ENCODE measurements at places on chromosomes 11 and 22.

DNA sequence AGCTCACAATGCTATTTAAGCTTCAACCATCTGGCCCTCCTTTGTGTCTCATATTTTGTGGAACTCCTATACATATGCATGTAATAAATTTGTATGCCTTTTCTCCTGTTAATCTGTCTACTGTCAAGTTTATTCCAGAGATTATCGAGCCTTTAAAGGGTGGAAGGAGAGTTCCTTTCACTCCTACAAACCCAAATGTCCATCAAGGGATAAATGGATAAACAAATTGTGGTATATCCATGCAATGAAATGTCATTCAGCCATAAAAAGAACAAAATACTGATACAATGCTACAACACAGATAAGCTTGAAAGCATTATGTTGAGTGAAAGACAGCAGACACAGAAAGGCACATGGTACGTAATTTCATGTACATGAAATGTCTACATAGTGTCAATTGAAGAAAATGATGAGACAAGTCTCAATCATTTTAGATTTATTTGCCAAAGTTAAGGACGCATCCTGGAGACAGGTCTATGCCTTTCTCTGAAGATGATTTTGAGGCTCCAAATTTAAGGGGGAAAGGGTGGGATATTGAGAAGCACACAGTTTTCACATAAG is 17.7 kb upstream of the FEZ1 start:
- no peak for DNase-seq

GRCh38 chr11:105051559-105051958 is 6.4 kb upstream of the CARD16 start:
- no peak for DNase-seq

- DNase-seq, result no peak
Observed at GRCh38 chr11:110081462-110082376, 11.5 kb upstream of the ZC3H12C start.

DNA sequence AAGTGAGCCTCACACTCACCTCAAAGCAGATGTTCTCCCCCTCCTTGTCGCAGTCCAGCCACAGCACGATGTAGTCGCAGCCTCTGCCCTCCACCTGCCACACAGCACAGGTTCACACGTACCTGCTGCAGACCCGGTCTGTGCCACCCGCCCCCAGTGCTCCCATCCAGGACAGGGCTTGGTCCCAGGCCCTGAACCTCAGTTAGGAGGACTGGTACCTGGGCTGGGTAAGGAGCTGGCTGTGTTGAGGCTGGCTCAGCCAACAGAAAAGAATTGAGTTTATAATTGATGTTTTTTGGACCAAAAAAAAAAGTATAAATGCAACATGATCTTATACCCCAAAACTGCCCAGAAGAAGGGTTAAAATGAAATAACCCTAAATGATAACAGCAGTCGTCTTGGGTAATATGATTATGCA is 10.7 kb downstream of the TOP3B start:
- no peak for DNase-seq

DNA sequence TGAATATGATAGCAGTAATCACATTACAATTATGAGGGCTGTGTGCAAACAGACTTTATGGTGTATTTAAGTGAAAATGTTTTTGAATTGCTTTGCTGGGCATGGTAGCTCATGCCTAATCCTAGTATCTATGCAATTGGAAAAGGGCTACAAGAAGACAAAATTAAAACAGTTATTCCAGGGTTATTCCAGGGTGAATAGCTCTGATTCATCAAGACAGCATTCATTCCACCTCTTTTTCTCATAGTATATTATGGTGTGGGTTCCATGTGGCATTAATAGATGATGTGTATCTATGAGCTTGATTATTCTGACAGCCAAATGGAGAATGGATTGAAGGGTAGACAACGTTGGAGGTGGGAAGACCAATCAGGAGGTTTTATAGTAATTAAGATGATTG is 12.1 kb upstream of the SIDT2 start:
- no peak for DNase-seq

DNA sequence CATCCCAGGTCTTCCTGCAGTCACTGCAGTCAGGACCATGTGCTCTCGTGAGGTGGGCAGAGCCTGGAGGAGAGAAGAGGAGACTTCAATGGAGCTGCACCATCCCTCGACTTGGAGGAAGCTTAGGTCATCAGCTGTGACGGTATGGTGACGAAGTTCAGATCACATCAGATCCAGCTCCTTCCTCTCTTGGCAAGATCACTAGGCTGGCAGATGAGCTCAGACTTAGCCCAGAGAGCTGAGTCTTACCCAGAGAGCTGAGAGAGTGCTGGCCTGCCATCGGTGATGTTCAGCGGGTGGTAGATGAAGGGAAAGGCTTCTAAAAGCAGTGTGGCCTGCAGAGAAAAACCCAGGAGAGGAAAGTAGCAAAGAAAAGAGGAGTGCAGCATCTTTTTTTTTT is 1.8 kb upstream of the SLC15A3 start:
- no peak for DNase-seq

- DNase-seq, result no peak
Observed at GRCh38 chr22:49916831-49917230, 1.4 kb downstream of the ALG12 start.

GRCh38 chr11:104529906-104530305 is 366.0 kb upstream of the PDGFD start:
- DNase-seq, result no peak

GRCh38 chr11:2917842-2918490 is 11.3 kb downstream of the PHLDA2 start:
- DNase-seq, result no peak

- no peak for DNase-seq
Observed at GRCh38 chr11:29578806-29579205, 438.0 kb downstream of the KCNA4 start.

GRCh38 chr11:48002561-48002960 is 22.2 kb downstream of the PTPRJ start:
- DNase-seq, result no peak

- DNase-seq, result no peak
Observed at GRCh38 chr11:3631331-3631730, 10.5 kb downstream of the ART5 start.

DNA sequence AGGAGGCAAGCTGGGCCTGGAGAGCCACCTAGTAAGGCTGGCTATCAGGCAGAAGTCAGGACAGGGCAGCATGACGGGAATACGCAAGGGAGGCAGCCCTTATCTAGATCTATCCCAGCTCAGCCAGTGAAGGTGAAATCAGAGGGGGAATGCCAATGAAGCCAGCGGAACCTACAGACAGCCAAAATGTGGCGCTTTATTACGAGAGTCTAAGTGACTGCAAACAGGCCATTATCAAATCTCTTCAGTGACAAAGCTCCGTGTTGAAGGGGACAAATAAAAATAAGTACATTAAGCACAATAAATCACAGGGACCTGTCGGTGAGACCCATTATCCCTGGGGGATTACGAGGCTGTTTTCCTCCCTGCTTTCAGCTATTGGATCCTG is 22.8 kb downstream of the LARGE1 start:
- DNase-seq, result no peak

DNA sequence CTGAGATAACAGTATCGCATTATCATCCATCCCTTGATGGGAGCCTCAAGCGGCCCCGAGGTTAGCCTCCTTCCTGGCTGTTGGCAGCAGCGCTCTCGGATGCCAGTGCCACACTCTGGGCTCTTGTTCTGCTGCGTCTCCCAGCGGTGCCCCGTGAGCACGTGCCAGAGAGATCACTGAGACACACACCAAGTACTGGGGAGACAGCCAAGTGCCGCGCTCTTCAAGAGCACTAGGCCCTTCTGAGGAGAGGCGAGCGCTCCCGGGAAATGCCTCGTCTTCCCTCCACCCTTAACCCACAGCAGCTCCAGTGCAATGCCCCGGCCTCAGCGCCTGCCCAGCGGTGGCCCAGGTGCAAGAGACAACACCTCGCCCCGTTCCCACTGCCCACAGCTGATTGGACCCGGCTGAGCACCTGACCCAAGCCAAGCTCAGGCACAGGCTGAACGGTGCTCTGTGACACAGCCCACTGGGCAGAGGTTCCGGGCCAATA is 248.3 kb upstream of the NARS2 start:
- no peak for DNase-seq

DNA sequence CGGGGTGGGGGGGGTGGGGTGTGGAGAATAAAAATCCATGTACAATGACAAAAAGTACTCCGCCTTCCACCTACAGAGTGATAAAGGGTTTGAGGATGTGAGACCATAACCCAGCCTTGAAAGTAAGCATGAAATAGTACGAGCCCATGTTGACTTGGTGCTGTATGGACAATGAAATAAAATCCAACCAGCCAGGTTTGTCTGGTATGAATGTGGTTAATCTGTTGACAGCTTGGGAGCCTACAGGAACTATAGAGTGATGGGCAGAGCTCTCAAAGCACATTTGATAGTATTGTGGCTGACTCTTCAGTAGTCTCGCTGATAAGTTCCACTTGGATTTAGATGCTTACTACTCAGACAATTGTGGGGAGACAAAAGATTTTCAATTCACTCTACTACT is 48.8 kb upstream of the CD44 start:
- no peak for DNase-seq

DNA sequence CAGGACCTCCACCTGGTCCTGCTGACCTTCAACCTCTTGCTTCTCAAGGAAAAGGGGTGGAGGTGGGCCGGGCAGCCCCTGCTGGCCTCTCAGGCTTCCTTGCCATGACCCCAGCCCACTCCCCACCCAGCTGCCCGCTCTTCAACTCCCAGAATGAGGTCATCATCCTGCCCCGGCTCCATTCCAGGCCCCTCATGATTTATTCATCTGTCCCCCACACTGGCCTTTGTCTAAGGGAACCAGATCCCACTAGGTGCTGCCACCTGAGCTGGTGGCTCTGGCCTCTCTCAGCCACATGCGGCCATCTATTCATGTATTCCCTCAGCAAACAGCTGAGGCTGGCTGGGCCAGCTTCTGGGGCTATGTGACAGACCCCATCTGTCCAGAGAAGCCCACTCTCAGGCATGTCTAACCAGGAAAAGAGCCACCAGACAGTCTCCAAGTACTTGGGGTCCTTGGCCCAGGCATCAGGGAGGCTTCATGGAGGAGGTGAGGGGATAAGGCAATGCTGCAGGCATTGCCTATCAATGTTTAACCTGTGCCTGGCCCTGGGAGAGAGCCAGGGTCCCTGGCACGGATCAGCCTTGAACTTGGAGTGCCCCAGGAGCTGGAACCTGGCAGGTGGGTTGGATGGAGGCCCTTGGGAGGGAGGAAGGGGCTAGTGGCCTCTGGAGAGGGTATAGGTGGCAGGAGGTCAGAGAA is 2.2 kb upstream of the CABP2 start:
- no peak for DNase-seq

GRCh38 chr11:73866095-73866579 is 10.5 kb downstream of the COA4 start:
- no peak for DNase-seq

- no peak for DNase-seq
Observed at GRCh38 chr11:76605338-76606074, 65.0 kb downstream of the LRRC32 start.

DNA sequence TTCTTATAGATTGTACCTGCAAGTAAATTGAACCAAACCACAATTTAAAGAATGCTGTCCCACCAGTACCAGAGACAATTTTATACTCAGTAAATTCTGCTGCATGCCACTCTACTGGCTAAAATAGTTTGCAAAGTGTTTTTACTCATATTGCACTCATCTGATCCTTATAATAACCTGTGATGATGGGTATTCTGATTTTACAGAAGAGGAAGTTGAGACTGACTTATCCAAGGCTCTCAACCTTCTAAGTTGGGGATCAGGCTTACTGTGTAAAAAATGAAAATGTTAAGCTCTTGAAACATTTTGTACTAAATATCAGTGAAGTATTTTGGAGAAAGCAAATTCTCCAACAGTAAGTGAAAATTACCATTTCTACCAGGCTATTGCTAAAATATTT is 37.9 kb downstream of the RNF169 start:
- no peak for DNase-seq

DNA sequence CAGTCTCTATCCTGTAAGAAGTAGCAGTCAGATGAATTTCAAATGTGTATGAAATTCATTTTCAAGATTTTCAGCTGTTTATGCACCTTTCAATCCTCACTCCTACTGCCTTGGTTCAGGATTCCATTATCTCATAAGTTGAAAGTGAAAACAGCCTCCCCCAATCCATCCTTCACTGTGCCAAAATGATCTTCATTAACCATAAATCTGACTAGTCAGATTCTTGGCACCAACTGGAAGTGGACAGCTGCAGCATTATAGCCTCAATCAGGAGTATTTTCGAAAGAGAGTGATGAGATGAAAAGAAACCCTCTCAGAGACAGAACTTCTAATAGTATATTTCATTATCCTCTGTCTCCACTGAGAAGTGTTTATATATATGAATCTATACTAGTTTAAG is 365.3 kb upstream of the PDGFD start:
- no peak for DNase-seq

DNA sequence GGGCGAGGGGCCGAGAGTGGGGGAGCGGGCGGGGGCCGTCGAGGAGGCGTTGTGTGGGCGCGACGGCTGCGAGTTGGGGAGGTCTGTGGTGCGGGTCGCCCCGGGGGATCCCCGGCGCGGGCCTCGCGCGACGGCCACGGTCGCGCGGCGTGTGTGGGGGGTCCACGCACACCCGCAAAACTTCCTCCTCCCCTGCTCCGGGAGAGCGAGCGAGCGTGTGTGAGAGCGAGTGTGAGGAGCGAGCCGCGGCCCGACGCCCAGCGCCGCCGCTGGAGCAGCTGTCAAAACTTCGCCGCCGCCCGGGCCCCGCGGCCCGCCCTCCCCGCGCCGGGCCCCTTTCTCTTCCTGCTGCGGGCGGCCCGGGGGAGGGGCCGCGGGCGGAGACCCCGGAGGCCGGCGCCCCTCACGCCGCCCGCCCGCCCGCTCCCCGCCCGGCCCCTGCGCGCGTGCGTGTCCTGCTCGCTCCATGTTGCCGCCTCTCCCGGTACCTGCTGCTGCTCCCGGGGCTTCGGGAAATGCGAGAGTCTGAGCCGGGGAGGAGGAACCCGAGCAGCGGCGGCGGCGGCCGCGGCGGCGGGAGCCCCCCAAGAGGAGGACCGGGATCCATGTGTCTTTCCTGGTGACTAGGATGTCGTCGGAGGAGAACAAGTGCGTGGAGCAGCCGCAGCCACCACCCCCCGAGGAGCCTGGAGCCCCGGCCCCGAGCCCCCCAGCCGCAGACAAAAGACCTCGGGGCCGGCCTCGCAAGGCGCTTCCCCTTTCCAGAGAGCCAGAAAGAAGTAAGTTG is 9.0 kb upstream of the CCT8L2 start:
- no peak for DNase-seq

DNA sequence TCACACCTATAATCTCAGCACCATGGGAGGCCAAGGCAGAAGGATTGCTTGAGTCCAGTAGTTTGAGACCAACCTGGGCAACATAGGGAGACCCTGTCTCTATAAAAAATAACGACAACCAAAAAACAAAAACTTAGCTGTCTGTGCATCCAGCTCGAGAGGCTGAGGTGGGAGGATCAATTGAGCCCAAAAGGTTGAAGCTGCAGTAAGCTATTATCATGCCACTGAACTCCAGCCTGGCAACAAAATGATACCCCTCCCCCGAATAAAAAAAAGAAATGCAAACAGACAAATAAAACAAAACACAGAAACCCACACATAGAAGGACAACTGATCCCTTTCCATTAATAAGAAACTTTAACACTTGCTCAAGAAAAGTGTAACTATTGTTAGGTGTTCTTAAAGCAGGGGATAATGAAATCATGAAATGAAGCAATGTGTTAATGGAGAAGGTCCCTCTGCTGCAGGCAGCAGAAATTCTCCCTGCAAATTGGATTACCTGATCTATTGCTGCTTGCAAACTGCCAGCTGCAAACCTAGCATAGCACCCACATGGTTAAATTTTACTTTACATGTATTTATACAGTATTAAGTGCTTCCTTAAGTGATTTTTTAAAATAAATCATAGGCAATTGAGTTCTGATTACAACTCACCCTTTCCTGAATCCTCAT is 226.3 kb downstream of the SBF2 start:
- no peak for DNase-seq

- DNase-seq, result no peak
Observed at GRCh38 chr11:128731041-128731663, 37.3 kb downstream of the FLI1 start.

All from stimulated activated CD8-positive, alpha-beta memory T cell treated with anti-CD3 and anti-CD28 coated beads, Interleukin-15, amount 100 ng/mL, for 1 hour (primary cell).